Body of pancreas (tissue), 4 donors: ENCODE measurements at places on chromosomes 1 and 21. TPM values are rescaled to one million over a fixed set of nuclear protein-coding genes. Genes with fewer than 3 reads are reported as not detected.

DNA sequence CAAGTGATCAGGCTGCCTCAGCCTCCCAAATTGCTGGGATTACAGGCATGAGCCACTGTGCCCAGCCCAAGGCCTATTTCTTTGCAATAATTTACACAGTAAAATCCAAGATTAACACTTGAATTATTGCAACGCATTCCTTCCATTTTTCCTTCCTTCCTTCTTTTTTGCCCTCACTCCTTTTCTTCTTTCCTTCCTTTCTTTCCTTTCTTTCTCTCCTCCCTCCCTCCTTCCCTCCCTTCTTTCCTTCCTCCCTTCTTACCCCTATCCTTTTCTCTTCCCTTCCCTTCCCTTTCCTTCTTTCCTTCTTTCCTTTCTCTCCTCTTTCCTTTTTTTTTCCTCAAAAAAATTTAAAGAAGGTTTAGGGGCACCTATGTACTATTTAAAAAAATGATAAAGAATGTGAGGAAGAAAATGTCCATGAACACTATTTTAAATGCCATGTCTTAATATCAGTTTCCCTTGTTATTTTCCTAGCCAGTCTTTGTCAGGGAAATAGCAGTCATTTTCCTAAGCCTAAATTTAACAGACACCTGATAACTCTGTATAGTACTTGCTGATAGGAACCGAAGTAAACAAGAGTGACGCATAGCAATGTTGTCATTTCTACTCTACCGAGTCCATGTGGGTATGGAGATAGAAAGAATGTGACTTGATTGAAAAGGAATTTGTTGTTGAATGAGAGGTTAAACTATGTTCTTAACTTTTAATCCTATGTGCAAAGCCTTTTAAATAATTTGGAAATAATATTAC lies 79.8 kb upstream of the HMCN1 start:
- peaks cover 9% of the 10 kb centered on the region for H3K4me1 ChIP-seq
- H3K27me3 ChIP-seq, result no peaks in the 10 kb centered on the region
- no peak for DNase-seq

DNA sequence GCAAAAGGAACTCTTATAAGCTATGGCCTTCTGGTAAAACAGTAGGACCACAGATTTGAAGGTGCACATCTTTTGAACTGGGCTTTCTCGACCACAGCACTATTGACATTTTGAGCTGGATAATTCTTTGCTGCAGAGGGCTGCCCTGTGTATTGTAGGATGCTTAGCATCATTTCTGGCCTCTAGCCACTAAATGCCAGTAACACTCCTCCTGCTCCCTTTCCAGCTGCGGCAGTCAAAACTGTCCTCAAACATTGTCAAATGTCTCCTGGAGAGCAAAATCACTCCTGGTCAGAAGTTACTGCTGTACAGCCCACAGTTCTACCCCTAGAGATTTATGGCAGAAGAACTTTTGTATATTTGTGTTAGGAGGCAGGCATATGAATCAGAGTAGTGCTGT lies 836.7 kb downstream of the PLA2G4A start:
- no peaks in the 10 kb centered on the region for H3K27me3 ChIP-seq
- no peak overlapping the region for H3K4me3 ChIP-seq
- no peak overlapping the region for H3K27ac ChIP-seq
- no peaks in the 10 kb centered on the region for H3K4me1 ChIP-seq
- DNase-seq, result no peak
- no peaks in the 10 kb centered on the region for H3K36me3 ChIP-seq

DNA sequence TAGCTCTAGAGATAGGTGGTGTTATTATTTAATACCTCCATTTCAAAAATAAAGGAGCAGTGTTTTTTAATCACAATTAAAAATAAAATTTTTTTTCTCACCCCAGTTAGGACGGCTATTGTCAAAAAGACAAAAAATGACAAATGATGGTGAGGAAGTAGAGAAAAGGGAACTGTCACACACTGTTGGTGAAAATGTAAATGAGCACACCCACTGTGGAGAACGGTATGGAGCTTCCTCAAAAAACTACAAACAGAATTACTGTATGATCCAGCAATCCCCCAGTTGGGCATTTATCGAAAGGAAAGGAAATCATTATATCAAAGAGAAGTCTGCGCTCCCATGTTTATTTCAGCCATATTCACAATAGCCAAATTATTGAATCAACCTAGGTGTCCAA lies 148.7 kb upstream of the NR5A2 start:
- H3K27ac ChIP-seq, result no peak overlapping the region
- H3K4me3 ChIP-seq, result no peak overlapping the region
- no peak for DNase-seq
- no peaks in the 10 kb centered on the region for H3K36me3 ChIP-seq
- no peaks in the 10 kb centered on the region for H3K27me3 ChIP-seq

GRCh38 chr1:230064283-230064682 lies 2.8 kb upstream of the GALNT2 start:
- H3K27ac ChIP-seq, result peak overlapping the region; percentile 33
- H3K4me1 ChIP-seq, result peaks cover 27% of the 10 kb centered on the region
- no peaks in the 10 kb centered on the region for H3K36me3 ChIP-seq
- no peaks in the 10 kb centered on the region for H3K27me3 ChIP-seq
- H3K4me3 ChIP-seq, result no peak overlapping the region

- DNase-seq, result peak; percentile 96
Measured at GRCh38 chr1:145858901-145859490, at the start of gene PIAS3. Gene PIAS3 (minus strand): TSS chr1:145859081. CDS start chr1:145858990, 91 bp downstream.

- H3K4me3 ChIP-seq, result no peak overlapping the region
- DNase-seq, result peak; percentile 60
- H3K27ac ChIP-seq, result no peak overlapping the region
- H3K36me3 ChIP-seq, result no peaks in the 10 kb centered on the region
- peaks cover 7% of the 10 kb centered on the region for H3K4me1 ChIP-seq
Measured at GRCh38 chr1:2382621-2383361, 8.6 kb downstream of the MORN1 start.

GRCh38 chr1:101388904-101389546 lies 152.2 kb downstream of the S1PR1 start:
- H3K27me3 ChIP-seq, result no peaks in the 10 kb centered on the region
- no peak overlapping the region for H3K4me3 ChIP-seq
- no peaks in the 10 kb centered on the region for H3K36me3 ChIP-seq
- H3K27ac ChIP-seq, result no peak overlapping the region

GRCh38 chr1:212783976-212784375 lies 7.6 kb downstream of the NSL1 start:
- H3K27me3 ChIP-seq, result no peaks in the 10 kb centered on the region
- no peak overlapping the region for H3K27ac ChIP-seq
- DNase-seq, result no peak
- H3K36me3 ChIP-seq, result no peaks in the 10 kb centered on the region
- H3K4me3 ChIP-seq, result no peak overlapping the region

DNA sequence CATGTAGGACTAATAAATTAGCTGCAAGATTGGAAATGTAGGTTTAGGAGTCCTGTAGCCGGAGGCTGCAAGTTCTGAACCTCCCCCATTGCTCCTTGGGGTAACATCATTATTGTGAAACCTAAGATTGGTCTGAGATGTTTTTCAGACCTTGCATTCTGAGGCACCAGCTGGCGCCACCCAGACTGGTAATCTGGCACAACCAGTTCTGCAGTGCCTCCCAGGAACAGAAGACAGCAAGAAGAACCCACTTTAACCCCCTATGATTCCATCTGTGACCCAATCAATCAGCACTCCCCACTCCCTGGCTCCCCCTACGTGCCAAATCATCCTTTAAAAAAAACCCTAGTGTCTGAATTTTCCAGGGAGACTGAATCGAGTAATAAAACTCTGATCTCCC lies 11.6 kb upstream of the DNAJC6 start:
- DNase-seq, result no peak
- no peak overlapping the region for H3K27ac ChIP-seq
- no peaks in the 10 kb centered on the region for H3K27me3 ChIP-seq
- H3K36me3 ChIP-seq, result no peaks in the 10 kb centered on the region
- H3K4me3 ChIP-seq, result no peak overlapping the region

GRCh38 chr1:17348593-17349234 lies 23.3 kb upstream of the PADI6 start:
- no peak overlapping the region for H3K27ac ChIP-seq
- no peak overlapping the region for H3K4me3 ChIP-seq
- no peak for DNase-seq
- no peaks in the 10 kb centered on the region for H3K27me3 ChIP-seq

GRCh38 chr1:225660544-225660946 lies 7.6 kb upstream of the ENAH start:
- H3K4me1 ChIP-seq, result peaks cover 3% of the 10 kb centered on the region
- no peak for DNase-seq
- no peaks in the 10 kb centered on the region for H3K27me3 ChIP-seq

DNA sequence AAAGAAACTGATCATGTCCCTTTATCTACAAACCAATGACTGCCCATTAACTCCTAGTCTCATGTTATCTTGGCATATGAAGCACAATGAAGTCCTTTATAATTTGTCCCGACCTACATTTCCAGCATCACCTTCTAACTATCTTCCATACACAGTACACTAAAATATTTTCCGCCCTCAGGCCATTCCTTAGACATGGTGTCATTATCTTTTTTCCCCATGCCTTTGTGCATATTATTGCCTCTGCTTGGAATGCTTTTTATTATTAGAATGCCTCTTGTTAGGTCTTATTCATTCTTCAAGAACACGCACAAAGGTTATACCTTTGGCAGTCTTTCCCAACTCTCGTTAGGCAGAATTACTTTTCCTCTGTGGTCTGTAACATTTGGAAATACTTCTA lies 39.6 kb downstream of the ATG4C start:
- no peak for DNase-seq
- H3K4me1 ChIP-seq, result no peaks in the 10 kb centered on the region
- no peaks in the 10 kb centered on the region for H3K36me3 ChIP-seq

GRCh38 chr1:17575797-17576518 lies 36.5 kb downstream of the ARHGEF10L start:
- DNase-seq, result no peak
- peak overlapping the region; percentile 56 for H3K27ac ChIP-seq
- no peak overlapping the region for H3K4me3 ChIP-seq
- no peaks in the 10 kb centered on the region for H3K27me3 ChIP-seq
- H3K36me3 ChIP-seq, result no peaks in the 10 kb centered on the region
- H3K4me1 ChIP-seq, result peaks cover 58% of the 10 kb centered on the region

- H3K4me3 ChIP-seq, result no peak overlapping the region
- H3K4me1 ChIP-seq, result peaks cover 7% of the 10 kb centered on the region
- H3K27ac ChIP-seq, result no peak overlapping the region
- no peak for DNase-seq
Measured at GRCh38 chr1:66282343-66282852, 251.6 kb upstream of the SGIP1 start.

DNA sequence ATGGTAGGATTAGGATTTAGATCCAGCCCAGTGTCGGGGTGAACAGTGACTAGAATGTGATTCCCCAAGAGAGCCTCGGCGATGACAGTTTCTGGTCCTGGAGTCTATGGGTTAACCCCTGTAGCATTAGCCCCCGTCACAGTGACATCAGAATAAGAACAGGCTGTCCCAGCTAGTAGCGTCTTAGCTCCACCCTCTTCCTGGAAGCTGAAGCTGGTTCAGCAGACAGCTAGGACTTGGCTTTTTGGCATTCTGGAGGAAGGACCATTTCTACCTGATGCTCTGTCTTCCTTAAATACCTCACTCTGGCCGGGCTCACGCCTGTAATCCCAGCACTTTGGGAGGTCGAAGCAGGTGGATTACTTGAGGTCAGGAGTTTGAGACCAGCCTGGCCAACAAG lies 5.0 kb downstream of the NDUFS2 start:
- peaks cover 42% of the 10 kb centered on the region for H3K36me3 ChIP-seq
- no peak overlapping the region for H3K27ac ChIP-seq
- peaks cover 20% of the 10 kb centered on the region for H3K4me1 ChIP-seq
- H3K27me3 ChIP-seq, result no peaks in the 10 kb centered on the region
- DNase-seq, result peak; percentile 27

DNA sequence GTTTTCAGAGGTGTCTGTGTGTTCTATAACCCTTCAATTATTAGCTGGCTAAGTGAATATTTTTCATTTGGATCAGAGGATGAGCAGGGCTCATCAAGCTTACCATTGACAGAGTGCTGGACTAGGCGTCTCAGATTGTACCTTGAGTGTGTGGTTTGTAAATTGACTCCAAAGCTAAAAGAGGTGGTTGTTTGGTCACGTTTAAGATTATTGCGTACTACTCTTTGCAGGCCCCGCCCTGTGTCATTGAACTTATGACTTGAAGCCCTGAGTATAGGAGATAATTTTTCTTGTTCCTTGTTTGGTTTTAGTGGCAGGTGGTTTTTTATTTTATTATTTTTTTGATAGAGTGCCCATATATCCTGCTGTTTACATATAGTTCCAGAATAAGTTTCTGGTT lies 17.7 kb downstream of the MRPS6 start:
- H3K27me3 ChIP-seq, result no peaks in the 10 kb centered on the region
- H3K4me3 ChIP-seq, result no peak overlapping the region
- H3K36me3 ChIP-seq, result no peaks in the 10 kb centered on the region
- peaks cover 14% of the 10 kb centered on the region for H3K4me1 ChIP-seq
- no peak overlapping the region for H3K27ac ChIP-seq
- no peak for DNase-seq

- no peaks in the 10 kb centered on the region for H3K4me1 ChIP-seq
- H3K27ac ChIP-seq, result no peak overlapping the region
- no peaks in the 10 kb centered on the region for H3K27me3 ChIP-seq
- H3K4me3 ChIP-seq, result no peak overlapping the region
- H3K36me3 ChIP-seq, result no peaks in the 10 kb centered on the region
- DNase-seq, result no peak
Measured at GRCh38 chr1:103900005-103900404, 150.3 kb downstream of the AMY1C start.

- peak; percentile 39 for DNase-seq
- peak overlapping the region; percentile 74 for H3K27ac ChIP-seq
- no peak overlapping the region for H3K4me3 ChIP-seq
- H3K36me3 ChIP-seq, result no peaks in the 10 kb centered on the region
- peaks cover 48% of the 10 kb centered on the region for H3K4me1 ChIP-seq
Measured at GRCh38 chr1:213585959-213586586, 401.7 kb upstream of the PROX1 start.

- DNase-seq, result no peak
- H3K4me1 ChIP-seq, result peaks cover 29% of the 10 kb centered on the region
- H3K36me3 ChIP-seq, result no peaks in the 10 kb centered on the region
- H3K27ac ChIP-seq, result no peak overlapping the region
- no peak overlapping the region for H3K4me3 ChIP-seq
Measured at GRCh38 chr1:7570311-7570710, 200.8 kb upstream of the VAMP3 start.

DNA sequence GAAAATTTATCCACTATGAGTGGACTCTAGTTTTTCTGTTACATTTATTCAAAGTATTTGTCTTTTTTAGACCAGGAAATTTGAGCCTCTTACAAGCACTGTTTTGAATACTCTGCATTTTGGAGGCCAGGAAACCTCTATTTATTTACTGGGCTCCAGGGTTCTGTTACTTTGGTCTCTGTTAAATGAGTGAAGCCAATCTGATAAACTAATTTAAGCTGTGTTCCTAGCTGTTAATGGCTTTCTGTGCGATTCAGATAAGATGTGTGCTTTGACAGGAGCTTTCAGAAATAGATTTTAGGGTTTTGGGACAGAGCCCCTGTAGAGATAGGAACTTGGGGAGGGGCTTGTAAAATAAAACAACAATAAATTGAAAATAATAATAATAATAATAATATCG lies 23.9 kb downstream of the ACKR1 start:
- H3K27ac ChIP-seq, result no peak overlapping the region
- no peaks in the 10 kb centered on the region for H3K4me1 ChIP-seq
- no peaks in the 10 kb centered on the region for H3K27me3 ChIP-seq
- no peak for DNase-seq
- no peaks in the 10 kb centered on the region for H3K36me3 ChIP-seq

The PRR9 gene
- total RNA-seq, result not detected

The CSF1 gene
- total RNA-seq, result 26.7 TPM

The ERG gene
- total RNA-seq, result 7.3 TPM

The OR2L2 gene
- not detected for total RNA-seq

The NAV1 gene
- 11.5 TPM for total RNA-seq

The MFAP2 gene
- 1.3 TPM for total RNA-seq

The LCE1A gene
- not detected for total RNA-seq

The ERRFI1 gene
- 127 TPM for total RNA-seq

The SFN gene
- 1.6 TPM for total RNA-seq

The ATP1A4 gene
- not detected for total RNA-seq
